Astrocyte of the cerebellum (primary cell): ENCODE measurements at places on chromosomes 2 and 18.

- DNase-seq, result no peak
Measured at GRCh38 chr2:11286749-11287148, 57.7 kb downstream of the ROCK2 start.

DNA sequence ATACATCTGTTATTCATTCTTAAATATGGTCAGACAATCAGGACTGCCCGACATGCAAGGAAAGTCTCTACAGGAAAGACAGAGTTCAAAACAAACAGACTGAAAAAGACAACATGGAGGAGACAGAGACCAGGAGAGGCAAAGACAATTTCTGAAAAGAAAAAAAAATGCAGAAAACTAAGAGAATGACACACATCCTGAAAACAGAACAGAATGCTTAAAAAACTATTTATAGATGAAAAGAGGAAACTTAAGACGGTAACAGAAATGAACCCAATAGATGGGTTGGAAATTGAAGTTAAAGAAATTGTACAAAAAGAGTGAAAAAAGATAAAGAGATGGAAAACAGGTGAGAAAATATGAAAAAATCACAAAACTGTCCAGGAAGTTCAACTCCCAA is 95.7 kb downstream of the BCL2 start:
- no peak for DNase-seq

- no peak for DNase-seq
Measured at GRCh38 chr2:240983996-240984498, 14.4 kb upstream of the SNED1 start.

DNA sequence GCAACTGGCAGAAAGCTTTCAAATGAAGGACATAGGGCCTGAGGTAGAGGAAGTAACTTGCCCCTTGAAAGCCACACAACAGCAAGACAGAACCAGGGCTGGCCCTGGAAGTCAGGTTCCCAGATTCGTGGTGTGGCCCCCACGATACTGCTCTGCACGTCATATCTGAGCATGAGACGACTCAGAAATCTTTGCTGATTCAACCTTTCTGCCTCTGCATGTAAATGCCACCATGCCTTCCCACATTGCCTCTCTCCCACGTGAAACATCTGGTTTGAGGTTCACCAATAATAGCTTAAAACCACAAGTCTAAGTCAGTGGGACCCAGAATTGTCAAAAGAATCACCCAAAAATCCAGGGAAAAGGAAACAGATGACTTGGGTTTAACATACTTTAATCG is 214.0 kb upstream of the TRIB2 start:
- DNase-seq, result no peak

GRCh38 chr2:119015845-119016244 is 73.9 kb downstream of the MARCO start:
- no peak for DNase-seq

DNA sequence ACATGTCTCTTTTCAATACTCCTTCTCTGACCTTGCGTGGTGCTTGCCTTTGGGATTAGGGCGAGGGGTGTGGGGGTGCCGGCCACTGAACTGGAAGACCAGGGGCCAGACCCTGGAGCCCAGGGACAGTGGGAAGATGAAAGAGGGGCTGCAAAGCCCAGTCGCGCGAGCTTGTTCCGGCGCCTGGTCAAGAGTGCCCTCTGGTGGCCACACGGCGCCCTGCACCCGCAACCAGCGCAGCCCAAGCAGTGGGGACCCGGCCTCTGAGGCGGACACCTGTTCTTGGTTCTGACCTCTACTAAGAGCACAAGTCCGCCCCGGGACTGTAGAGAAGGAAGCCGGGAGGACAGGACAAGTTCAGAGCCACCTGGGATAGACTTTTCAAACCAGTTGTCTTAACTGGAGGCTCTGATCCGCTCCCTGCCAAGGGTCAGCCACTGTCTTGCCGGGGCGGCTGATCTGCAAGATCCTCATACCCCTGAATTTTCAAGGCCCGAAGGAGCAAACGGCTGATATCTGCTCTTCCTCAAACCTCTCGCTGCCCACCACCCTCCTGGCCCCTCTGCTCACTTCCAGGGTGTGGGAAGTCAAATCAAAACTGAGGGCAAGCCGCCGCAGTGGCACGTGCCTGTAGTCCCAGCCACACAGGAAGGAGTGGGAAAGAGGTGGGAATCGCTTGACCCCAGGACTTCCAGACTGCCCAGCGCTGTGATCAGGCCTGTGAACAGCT is 14.9 kb upstream of the MSH6 start:
- DNase-seq, result no peak

DNA sequence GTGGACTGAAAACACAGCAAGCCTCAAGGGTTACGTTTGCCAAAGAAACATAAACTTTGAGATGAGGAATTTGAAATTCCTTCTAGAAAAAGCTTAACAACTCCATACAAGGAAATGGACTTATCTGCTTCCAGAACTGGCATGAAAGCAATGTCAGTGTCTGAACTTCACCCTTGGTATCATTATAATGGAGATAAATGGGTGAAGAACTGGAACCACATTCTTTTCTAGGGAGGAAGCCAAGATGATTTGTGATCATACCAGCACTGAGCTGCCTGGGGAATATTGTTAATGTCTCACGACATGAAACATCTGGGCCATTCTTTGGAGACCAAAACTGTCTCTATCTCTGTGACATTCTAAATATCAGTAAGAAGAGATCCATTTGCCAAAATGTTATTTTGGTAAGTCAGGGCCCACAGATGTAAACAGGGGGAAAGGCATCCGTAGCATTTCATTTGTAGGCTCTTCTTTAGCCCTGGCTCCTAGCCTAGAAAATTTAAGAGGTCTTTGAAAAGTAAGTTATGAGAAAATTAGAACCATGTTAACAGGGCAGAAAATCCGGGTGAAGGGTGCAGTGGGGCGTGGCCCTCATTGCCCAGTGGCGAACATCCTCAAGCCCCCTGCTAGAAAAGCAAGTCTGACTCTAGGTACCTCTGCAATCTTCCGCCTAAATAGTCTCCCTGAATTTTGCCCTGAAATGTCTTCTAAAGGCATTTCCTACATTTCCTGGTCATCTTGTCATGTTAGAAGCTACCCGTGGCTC is 295.3 kb upstream of the EPAS1 start:
- no peak for DNase-seq
